Dermis blood vessel endothelial cell (primary cell): ENCODE measurements at places on chromosomes 2 and 18.

DNA sequence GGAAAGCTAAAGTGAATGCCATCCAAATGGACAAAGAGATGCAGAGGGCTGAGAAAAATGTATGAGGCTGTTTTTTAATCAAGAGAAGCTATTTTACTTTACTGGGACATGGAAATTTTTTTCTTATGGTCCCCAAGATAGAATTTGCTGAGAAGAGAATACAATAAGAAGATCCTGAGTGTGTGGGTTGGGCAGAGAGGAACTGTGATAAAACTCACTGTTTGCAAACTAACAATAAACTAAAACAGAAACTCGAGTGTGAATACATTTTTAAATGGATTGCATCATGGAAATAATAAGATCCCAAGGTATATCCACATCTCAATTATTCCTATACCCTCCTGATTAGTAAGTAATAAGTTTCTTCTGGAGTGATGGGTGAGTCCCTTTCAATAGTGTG is 4.4 kb downstream of the NEB start:
- DNase-seq = no peak

GRCh38 chr2:61658841-61659780 is 121.0 kb upstream of the XPO1 start:
- peak; percentile 69 for DNase-seq

GRCh38 chr18:69400253-69400975 is at the start of gene DOK6:
Gene DOK6, plus strand, starts transcription at chr18:69400888.
- DNase-seq = peak; percentile 40

GRCh38 chr2:109613081-109613921 is 465 bp downstream of the SEPTIN10 start:
- peak; percentile 69 for DNase-seq

DNA sequence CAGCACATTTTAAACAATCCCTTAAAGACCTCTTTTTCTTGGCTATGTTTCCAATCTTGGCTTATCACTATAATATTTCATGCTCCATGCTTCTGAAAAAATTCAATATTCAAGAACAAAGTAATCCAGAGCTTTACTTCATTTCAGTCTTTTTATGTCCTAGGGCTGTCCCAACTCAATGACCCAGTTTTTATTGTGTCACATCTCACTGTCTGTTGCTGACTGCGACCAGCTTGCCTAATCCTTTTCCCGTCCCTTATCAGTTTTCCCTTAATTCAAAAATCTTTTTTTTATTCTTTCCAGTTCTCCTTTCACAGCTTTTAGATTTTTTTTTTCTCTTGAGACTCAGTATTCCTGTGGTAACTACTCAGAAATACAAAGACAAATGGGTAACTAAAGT is 10.2 kb downstream of the TMEM17 start:
- DNase-seq = no peak

- DNase-seq = no peak
Observed at GRCh38 chr2:44706681-44707553, 234.6 kb upstream of the SIX3 start.

GRCh38 chr2:222623756-222624309 is 32.1 kb downstream of the FARSB start:
- DNase-seq = no peak

DNA sequence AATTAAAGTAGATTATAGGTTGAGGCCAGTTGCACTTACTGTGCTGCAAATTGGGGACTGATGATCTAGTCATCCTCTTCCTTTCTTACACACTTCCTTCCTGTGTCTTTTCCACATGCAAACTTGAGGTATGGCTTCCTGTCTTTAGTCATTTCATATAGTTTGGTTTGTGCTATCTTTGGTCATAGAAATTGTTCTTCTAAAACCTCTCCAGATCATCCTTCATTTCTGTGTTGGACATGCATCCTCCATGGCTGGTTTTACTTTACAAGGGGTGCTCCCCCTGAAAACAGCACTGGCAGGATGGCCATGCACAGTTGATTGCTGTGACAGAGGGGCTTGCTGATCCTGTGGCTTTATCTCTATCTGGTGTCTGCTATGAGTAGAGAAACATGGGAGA is 36.5 kb downstream of the MGAT5 start:
- DNase-seq = no peak

- no peak for DNase-seq
Observed at GRCh38 chr2:46025081-46025480, 272.1 kb upstream of the EPAS1 start.

DNA sequence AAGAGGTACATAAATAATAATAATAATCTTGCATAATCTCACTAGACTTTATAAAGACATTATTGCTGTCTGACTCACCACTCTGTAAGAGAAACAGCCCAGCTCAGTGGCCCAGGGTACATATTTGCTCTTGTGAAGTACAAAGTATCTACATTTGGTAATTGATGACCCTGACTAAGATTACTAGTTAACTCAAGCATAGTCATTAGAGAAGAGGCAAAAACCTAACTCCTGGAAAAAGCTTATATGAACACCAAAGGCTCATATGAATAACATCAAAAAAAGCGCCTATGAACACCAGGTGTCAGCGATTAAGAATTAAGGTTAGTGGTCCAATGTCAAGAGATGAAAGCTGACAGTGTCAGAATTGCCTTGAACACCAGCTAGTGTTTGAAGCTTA is 38.4 kb downstream of the RAD51AP2 start:
- no peak for DNase-seq

DNA sequence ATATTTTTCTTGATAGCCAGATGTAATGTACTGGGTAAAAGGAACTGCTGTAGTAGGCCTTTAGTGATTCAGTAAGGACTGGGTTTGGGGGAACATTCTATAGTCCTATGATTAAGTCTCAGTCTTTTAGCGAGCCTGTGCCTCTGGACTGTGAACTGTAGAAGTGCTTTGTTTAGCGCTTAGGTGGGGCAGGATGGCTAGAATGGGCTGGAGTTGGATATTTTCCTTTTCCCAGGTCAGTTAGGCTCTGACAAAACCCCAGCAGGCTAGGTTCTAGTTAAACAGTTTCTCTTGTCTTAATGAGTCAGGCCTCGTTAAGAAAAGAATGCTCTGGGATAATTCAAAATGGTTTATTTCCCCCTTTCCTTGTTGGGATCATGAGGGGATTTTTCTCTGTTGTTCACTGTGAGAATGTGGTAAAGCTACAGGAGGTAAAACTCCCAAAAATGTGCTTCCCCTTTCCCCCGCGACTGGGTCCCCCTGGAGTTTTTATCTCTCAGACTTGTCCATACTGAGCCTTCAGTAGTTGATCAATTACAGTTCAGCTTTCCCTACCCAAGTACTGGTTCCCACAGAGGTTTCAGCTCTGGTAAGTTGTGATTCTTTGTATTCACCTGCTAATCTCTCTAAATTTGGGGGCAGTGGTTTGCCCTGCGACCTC is 31.5 kb downstream of the EHBP1 start:
- DNase-seq = no peak

DNA sequence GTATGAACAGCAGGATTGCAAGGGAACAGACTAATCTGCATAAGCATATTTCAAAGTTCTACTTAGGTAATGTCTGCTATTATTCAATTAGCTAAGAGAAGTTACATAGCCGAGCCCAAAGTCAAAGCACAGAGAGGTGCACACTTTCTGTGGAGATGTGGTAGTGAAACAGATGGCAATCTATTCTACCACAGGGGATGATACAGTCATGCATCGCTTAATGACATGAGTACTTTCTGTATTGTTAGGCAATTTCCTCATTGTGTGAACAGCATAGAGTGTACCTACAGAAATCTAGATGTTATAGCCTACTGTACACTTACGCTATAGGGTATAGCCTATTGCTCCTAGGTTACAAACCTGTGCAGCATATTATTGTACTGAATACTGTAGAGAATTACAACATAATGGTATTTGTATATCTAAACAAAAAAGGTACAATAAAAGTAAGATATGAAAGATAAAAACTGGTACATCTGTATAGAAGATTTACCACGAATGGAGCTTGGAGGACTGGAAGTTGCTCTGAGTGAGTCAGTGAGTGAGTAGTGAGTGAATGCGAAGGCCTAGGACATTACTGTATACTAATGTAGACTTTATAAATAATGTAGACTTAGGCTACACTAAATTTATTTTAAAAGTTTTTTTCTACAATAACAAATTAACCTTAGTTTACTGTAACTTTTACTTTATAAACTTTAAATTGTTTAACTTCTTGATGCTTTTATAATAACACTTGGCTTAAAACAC is 197.6 kb downstream of the MBD5 start:
- DNase-seq = no peak

GRCh38 chr2:240284503-240285259 is 144.2 kb upstream of the OTOS start:
- DNase-seq = no peak

GRCh38 chr18:22928339-22928738 is 4.8 kb upstream of the RBBP8 start:
- no peak for DNase-seq

DNA sequence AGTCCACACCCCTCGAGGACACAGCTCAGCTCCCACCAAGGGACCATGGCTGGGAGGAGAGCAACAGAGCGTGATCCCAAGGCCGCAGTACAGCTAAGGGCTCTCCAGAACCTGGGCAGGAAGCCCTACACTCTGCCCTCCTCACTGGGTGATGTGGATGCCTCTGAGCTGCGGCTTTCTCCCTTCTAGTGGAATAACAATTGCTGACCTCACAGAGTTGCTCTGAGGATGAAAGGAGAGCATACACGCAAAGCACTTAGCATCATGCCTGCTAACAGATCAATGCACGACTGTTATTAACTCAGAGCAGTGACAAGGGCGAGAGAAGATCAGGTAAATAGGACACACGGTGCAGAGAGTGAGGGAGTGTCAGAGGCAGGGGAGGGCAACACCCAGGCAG is 74.2 kb downstream of the ZFP36L2 start:
- no peak for DNase-seq

DNA sequence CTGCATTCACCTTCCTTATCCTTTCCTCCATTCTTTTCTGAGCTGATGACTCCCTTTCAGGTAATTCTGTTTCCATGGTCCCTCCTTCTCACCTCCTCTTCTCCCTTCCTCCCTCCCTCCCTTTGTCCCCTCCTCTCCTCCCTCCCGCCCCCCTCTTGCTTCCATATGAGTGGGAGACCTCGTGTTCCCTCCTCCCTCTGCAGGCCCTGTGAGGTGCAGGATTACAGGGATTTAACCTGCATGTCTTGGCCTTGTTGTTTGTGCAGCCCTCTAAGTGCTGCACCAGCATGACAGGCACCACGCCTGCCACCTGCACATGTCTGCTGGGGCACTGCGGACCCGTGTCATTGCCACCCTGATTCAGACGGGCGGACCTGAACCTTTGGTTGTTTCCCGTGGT is 103.1 kb downstream of the SNTG2 start:
- DNase-seq = no peak

- no peak for DNase-seq
Observed at GRCh38 chr2:1969701-1970015, 225.3 kb upstream of the PXDN start.

DNA sequence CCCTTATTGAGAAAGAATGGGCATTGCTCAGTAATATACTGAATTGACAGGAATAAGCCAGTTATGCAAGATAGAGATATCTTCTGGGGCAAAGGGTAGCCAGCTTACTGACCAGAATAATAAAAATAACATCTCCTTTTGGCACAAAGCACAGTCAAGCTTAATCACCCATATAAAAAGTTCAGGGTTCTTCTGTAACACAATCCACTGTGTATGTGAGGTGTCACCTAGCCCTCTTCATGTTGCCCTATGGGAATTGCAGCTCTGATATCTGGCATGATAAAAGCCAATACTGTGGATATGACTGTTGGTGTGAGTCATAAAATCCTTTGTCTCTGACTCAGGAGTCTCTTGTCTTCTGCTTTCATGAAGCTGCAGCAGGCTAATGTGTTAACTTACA is 90.8 kb downstream of the DSEL start:
- DNase-seq = peak; percentile 17

GRCh38 chr2:110865188-110865587 is 132.8 kb downstream of the ACOXL start:
- no peak for DNase-seq

DNA sequence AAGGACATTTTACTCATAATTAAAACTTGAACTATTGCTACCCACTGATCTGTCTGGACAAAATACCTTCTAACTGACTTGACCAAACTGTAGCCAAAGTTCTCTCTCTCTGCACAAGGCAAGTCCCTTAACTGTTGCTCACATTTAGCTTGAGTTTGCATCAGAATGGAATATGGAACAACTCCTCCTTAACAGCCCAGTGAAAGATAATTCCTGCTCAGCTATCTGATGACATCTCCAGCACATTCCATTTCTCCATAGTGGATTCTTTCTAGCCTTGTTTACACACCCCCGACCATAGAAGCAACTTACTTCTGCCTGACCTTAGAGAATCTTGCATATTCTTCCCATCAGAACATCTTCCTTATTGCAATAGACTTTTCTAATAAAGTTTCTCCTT is 317.2 kb upstream of the CDH2 start:
- DNase-seq = no peak

GRCh38 chr18:58851856-58852255 is 12.8 kb upstream of the ZNF532 start:
- DNase-seq = no peak

- no peak for DNase-seq
Observed at GRCh38 chr2:16663121-16663905, 2.3 kb downstream of the CYRIA start.

DNA sequence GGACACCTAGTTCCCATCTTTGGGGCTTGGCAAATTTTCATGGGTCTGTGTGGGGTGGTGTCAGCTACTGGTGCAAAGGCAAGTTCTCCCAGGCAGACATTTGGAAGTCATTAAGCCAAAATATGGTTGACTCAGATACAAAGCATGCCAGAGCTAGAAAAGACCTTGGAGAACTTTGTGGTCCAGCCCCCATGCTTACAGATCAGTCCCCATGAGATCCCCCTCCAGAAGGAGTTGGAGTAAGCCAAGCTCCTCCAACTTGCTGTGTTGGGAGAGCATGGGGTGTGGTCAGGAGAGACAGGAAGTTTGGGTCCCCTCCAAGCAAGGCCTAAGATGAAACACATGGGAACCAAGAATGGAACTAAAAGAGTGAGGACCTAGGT is 224.5 kb downstream of the CYP26B1 start:
- no peak for DNase-seq

- no peak for DNase-seq
Observed at GRCh38 chr2:236909802-236910201, 175.9 kb upstream of the COPS8 start.

DNA sequence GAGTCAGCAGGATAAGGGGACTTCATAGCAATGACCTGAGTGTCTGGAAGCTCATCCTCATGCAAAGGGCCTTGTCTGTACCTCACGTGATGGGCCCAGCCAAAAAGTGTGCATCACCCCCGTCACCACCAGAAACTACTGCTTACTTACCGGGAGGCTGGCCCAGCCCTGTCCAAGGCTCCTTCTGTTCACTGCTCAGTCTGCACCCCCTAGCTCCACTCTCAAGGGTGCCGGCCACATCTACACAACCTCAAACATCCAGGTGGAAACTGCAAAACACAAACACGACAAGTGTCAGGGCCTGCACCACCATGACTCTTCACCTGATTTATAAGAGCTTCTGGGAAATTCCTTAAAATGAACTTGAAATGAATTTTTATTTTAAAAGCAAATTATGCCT is 55.1 kb downstream of the ADD2 start:
- DNase-seq = no peak

- DNase-seq = no peak
Observed at GRCh38 chr2:29273685-29274611, 158.7 kb downstream of the CLIP4 start.

GRCh38 chr2:218622606-218623365 is 15.1 kb downstream of the PLCD4 start:
- peak; percentile 37 for DNase-seq

- no peak for DNase-seq
Observed at GRCh38 chr2:157699806-157700205, 71.1 kb upstream of the ACVR1C start.

- DNase-seq = peak; percentile 13
Observed at GRCh38 chr18:10660179-10660884, 134.5 kb downstream of the NAPG start.

GRCh38 chr18:34718610-34719009 is 8.5 kb downstream of the DTNA start:
- no peak for DNase-seq

- DNase-seq = no peak
Observed at GRCh38 chr2:80330527-80331450, 26.2 kb upstream of the LRRTM1 start.
